ENCODE measurements at places on chromosomes 12 and 14. TPM values are rescaled to one million over a fixed set of nuclear protein-coding genes. Genes with fewer than 3 reads are reported as not detected.
A peak's percentile ranks its signal among the peaks of the same experiment; 100 is the strongest.

DNA sequence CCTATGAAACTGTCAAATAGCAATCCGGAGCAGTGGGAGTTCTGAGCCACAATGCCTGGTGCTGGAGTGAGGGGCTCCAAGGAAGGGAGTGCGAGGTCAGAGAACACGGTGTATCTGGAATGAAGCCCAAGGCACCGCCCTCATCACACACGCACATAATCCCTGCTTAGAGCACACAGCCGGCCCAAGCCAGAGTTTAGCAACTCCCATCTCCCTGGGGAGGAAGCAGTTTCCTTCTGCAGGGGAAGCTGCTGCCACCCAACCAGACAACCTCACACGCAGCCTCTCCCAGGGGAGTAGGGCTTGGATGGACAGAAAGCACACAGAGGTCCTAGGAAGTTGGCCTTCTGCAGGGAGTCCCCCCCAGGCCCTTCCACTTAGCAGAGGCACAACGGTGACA lies 31.3 kb downstream of the ACTN1 start:
- H3K4me3 ChIP-seq: no peak overlapping the region
- H3K27ac ChIP-seq: no peak overlapping the region

- no peaks in the 10 kb centered on the region for H3K4me1 ChIP-seq
- no peak overlapping the region for H3K27ac ChIP-seq
- no peaks in the 10 kb centered on the region for H3K36me3 ChIP-seq
- no peak for DNase-seq
These were observed 448.3 kb downstream of the PCNX1 start for GRCh38 chr14:71355324-71356201.

GRCh38 chr14:103520657-103521437 lies 1.8 kb downstream of the CKB start:
- no peaks in the 10 kb centered on the region for H3K36me3 ChIP-seq
- H3K27me3 ChIP-seq: no peaks in the 10 kb centered on the region
- DNase-seq: peak; percentile 57
- H3K4me1 ChIP-seq: peaks cover 13% of the 10 kb centered on the region
- H3K4me3 ChIP-seq: peak overlapping the region; percentile 28

DNA sequence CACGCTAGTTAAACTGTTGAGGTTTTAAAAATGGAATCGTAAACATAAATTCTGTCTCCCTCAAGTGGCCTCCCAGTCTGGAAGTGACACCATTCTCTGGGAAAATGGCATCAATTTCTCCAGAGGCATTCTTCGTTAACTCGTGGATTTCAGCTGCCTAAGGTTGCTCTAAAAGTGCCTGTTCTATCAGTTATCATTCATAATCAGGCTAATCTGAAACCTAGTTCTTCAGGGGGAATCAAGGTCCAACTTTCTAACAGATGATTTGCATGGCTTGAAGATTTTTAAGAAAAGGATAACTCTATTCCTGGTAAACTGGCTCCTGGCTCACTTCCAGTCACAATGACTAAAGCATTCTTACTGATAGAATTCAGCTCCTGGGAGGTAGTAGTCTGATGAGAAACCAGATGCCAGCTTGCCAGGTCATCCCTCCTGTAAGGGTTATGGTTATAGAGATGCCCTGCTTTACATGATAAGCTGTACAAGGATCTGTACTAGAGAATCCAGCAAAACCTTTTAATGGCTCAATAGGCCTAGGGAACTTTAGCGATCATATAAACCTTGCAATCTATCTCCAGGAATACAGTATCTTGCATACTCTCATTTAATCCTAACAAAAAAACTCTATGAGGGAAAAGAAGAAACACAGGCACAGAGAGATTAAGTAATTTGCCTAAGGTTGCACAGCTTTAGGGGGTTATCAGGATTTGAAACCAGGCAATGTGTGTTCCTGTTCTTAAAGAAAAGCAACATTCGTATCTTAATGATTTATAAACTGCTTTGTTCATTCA lies 1.5 kb downstream of the L3HYPDH start:
- H3K36me3 ChIP-seq: no peaks in the 10 kb centered on the region
- no peak for DNase-seq
- H3K27me3 ChIP-seq: no peaks in the 10 kb centered on the region
- peak overlapping the region; percentile 87 for H3K4me3 ChIP-seq
- peak overlapping the region; percentile 91 for H3K27ac ChIP-seq

KCNC2 gene
- not detected for total RNA-seq

PPP4R4 gene
- total RNA-seq: 1.2 TPM

- H3K4me3 ChIP-seq: no peak overlapping the region
- H3K36me3 ChIP-seq: no peaks in the 10 kb centered on the region
- no peaks in the 10 kb centered on the region for H3K27me3 ChIP-seq
- no peak overlapping the region for H3K27ac ChIP-seq
- no peaks in the 10 kb centered on the region for H3K4me1 ChIP-seq
These were observed 141.9 kb downstream of the NUBPL start for GRCh38 chr14:31703056-31703455.

CYP27B1 gene
- total RNA-seq: 7.4 TPM

FSCB gene
- not detected for total RNA-seq

GRCh38 chr12:127260531-127260930 lies 1006.4 kb upstream of the TMEM132C start:
- no peak overlapping the region for H3K4me3 ChIP-seq
- no peaks in the 10 kb centered on the region for H3K27me3 ChIP-seq
- no peaks in the 10 kb centered on the region for H3K4me1 ChIP-seq
- H3K27ac ChIP-seq: no peak overlapping the region
- no peaks in the 10 kb centered on the region for H3K36me3 ChIP-seq
- no peak for DNase-seq
